Right lobe of liver (tissue), 6 donors: ENCODE measurements at places on chromosomes 1 and 21.

DNA sequence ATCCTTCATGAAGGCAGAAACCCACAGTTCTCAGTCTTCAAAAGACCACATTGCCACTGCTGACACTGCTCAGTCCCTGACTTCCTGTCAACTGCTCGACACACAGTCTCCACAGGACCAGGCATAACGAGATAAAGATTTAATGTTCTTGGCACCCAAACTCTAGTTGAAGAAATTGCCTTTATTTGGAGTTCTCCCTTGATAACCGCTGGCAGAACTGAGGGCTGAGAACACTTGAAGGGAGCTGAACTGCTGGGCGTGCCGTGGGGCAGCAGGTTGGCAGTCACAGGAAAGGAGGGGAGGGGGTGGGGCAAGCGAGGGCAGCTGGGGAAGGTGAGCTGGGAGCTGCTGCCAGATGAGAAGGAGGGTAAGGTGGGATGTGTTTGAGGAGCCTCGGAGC, 15.9 kb downstream of the HENMT1 start:
- no peaks in the 10 kb centered on the region for H3K36me3 ChIP-seq
- no peaks in the 10 kb centered on the region for H3K4me1 ChIP-seq
- H3K4me3 ChIP-seq = no peak overlapping the region
- no peak overlapping the region for H3K27ac ChIP-seq
- no peak for DNase-seq

- no peaks in the 10 kb centered on the region for H3K27me3 ChIP-seq
- no peak overlapping the region for H3K4me3 ChIP-seq
- peaks cover 15% of the 10 kb centered on the region for H3K4me1 ChIP-seq
- H3K27ac ChIP-seq = no peak overlapping the region
- DNase-seq = no peak
Measured at GRCh38 chr1:94358630-94359599, 59.3 kb upstream of the ABCD3 start.

DNA sequence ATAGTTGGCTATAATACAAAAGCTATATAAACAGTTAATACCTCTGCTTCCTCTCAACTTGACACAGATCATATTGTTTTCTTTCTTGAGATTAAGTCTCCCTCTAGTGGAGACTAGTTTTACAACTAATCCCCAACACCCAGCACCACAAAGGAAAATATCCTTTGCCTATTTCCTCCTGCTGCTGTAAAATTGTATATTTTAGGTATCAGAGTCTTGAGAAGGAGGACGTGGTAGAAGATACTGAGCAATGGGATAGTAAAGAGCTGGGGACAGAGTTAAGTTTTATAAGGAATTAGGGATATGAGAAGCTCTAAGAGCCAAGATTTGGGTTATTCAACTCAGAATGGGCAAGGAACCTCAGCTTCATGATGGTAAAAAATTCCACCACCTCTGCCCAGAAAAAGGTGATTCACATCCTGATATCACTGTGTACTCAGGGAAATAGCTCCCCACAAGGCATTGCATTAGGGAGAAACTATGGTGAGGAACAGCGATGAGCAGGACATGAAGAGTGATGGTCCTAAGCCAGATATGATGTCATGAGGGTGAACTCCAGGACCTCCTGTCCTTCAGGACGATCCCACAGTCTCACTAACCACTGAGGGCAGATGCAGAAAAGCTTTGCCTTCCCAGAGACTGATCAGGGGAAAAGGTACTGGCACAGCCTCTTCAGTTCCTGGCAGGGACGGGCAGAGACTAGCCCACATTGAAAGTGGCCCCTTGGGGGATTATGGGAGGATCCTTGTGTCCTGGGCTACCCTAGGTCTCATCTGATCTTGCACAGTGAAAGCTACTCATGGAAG, 14.7 kb upstream of the CFAP126 start:
- DNase-seq = no peak
- no peaks in the 10 kb centered on the region for H3K36me3 ChIP-seq
- no peaks in the 10 kb centered on the region for H3K27me3 ChIP-seq
- no peak overlapping the region for H3K4me3 ChIP-seq

- H3K4me3 ChIP-seq = no peak overlapping the region
- no peaks in the 10 kb centered on the region for H3K36me3 ChIP-seq
- DNase-seq = no peak
Measured at GRCh38 chr1:54270543-54270942, 70.6 kb downstream of the MRPL37 start.

DNA sequence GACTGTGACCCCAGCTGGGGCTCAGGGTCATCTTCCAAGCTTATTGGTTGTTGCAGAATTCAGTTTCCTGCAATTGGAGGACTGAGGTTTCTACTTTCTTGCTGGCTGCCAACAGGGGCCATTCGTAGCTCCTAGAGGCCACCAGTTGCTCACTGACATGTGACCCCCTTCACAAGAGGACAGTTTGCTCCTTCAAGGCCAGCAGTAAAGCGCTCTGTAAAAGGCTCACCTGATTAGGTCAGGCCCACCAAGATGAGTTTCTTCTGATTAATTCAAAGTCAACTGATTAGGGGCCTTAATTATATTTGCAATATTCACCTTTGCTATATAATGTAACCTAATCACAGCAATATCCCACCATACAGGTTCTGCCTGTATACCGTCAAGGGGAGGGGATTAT, 68.9 kb downstream of the SLC9A1 start:
- DNase-seq = no peak
- no peaks in the 10 kb centered on the region for H3K27me3 ChIP-seq
- H3K36me3 ChIP-seq = no peaks in the 10 kb centered on the region
- no peak overlapping the region for H3K4me3 ChIP-seq
- H3K4me1 ChIP-seq = no peaks in the 10 kb centered on the region

- H3K4me1 ChIP-seq = peaks cover 26% of the 10 kb centered on the region
- H3K27ac ChIP-seq = peak overlapping the region; percentile 60
- peak overlapping the region; percentile 63 for H3K4me3 ChIP-seq
- H3K36me3 ChIP-seq = no peaks in the 10 kb centered on the region
- DNase-seq = peak; percentile 83
Measured at GRCh38 chr1:20486457-20487235, 636 bp upstream of the CAMK2N1 start.

- no peak overlapping the region for H3K4me3 ChIP-seq
- no peaks in the 10 kb centered on the region for H3K27me3 ChIP-seq
- H3K36me3 ChIP-seq = no peaks in the 10 kb centered on the region
- peak; percentile 49 for DNase-seq
- H3K27ac ChIP-seq = no peak overlapping the region
Measured at GRCh38 chr1:2209400-2210083, 15.0 kb upstream of the FAAP20 start.
